Activated naive CD4-positive, alpha-beta T cell treated with anti-CD3 and anti-CD28 coated beads, Interleukin-2, amount 50 U/mL, for 72 hours (primary cell): ENCODE measurements at places on chromosomes 7 and 10. TPM values are rescaled to one million over a fixed set of nuclear protein-coding genes. Genes with fewer than 3 reads are reported as not detected.

DNA sequence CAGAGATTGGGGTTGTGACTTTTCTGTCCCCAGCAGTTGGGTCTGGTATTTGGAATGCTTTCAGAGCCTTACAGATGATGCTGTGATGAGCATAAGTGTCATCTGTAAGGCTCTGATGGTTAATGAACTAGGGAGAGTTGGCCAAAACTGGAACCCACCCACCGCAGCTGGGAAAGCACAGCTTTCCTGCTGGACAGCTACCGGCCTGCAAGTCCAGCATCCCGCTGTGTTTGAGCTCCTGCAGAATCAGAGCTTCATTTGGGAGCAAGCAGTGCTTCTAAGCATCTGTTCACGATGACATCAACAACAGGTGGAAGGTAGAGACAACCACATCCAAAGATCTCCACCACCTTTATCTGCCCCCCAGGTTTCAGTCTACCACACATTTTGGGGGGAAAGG is 11.7 kb downstream of the UCN3 start:
- no peak for DNase-seq

- no peak for DNase-seq
Measured at GRCh38 chr10:18635995-18636394, 15.4 kb downstream of the NSUN6 start.

- no peak for DNase-seq
Measured at GRCh38 chr10:120505056-120505455, 48.0 kb downstream of the PLPP4 start.

GRCh38 chr10:122164815-122165483 is 106.1 kb upstream of the BTBD16 start:
- no peak for DNase-seq

- no peak for DNase-seq
Measured at GRCh38 chr10:21530641-21531040, 3.4 kb upstream of the MLLT10 start.

DNA sequence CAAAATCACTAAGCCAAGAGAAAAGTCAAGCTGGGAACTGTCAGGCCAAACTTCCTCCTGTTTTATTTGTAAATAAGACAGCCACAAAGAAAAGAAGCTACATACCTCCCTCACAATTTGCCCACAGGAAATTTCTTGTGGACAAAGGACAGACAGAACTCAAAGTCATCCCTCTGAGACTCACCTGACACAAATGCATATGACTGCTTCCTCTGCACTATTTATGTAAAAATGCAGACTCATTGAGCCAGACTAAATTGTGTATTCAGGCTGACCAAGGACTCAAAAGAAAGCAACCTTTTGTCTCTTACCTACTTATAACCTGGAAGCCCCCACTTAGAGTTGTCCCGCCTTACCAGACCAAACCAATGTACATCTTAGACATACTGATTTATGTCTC is 11.8 kb downstream of the TOMM7 start:
- DNase-seq, result no peak

The ACHE gene
- total RNA-seq, result not detected

GRCh38 chr10:9222917-9223316 is 1168.4 kb downstream of the GATA3 start:
- no peak for DNase-seq

GRCh38 chr7:40746841-40747556 is 612.2 kb downstream of the SUGCT start:
- no peak for DNase-seq

DNA sequence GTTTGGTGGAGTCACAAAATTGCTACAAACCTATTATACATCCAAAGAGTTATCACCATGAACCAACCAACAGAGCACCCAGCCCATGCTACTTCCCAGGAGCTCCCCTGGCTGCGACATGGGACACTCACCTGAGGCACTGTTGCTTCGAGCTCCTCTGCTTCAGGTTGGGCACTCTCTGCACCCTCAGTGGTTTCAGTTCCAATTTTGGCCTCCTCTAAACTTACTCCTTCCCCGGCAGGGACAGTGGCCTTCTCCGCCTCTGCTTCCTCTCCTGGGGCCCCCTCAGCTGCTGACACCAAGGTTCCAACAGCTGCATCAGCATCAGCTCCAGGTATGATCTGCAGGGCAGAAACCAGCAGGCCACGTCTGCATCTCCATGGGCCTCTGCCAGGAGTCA is 120.4 kb upstream of the TARP start:
- no peak for DNase-seq

DNA sequence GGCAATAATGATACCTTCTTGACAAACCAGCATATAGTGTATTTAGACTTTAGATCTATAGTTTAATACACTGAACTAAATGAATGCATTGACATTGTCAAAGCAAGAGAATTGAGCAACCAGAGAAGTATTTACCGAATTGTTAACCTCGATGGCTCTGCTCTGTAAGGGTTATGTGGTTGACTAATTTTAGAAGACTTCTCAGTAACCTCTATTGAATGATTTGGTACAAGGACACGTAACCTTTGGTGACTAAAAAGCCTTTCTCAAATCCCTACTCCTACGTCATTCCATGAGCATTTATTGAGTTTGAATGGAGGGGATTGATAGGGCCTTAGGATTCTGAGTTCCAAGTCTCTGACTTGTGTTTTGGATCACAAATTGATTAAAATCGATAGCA is 67.6 kb downstream of the MDFIC start:
- DNase-seq, result no peak

GRCh38 chr10:123890226-123890625 is 1.4 kb downstream of the CPXM2 start:
- DNase-seq, result no peak

The MYH16 gene
- total RNA-seq, result 0.11 TPM

DNA sequence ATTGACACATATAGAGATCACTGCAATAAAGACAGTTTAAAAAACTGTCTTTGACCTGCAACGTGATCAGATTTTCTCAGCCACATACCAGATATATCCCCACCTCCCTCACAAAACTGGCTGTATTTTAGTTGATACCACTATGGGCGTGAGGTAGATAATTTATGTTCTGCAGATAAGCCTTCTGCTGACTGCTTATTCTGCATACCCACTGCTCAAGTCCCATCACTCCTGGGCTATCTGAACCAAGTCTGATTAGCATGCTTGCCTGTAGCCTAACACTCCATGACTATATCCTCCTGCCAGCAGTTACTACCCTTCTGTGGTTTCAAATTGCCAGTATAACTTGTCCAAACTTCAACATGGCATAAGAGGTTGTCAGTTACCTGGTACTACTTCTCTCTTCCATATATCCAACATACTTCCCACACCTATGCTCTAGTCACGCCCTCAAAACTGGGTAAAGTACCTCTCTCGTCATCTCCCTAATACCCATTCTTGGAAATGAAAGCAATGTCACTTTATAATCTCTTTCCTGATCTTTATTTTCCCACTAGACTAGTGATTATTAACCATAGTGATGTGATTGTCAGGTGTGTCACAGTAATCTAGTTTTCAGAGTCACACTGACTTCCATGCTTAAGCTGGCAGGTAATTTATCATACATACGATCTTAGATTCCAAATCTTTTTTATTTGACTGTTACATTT is 70.7 kb downstream of the MALSU1 start:
- DNase-seq, result no peak

GRCh38 chr10:121137533-121137932 is 286.4 kb downstream of the WDR11 start:
- no peak for DNase-seq

DNA sequence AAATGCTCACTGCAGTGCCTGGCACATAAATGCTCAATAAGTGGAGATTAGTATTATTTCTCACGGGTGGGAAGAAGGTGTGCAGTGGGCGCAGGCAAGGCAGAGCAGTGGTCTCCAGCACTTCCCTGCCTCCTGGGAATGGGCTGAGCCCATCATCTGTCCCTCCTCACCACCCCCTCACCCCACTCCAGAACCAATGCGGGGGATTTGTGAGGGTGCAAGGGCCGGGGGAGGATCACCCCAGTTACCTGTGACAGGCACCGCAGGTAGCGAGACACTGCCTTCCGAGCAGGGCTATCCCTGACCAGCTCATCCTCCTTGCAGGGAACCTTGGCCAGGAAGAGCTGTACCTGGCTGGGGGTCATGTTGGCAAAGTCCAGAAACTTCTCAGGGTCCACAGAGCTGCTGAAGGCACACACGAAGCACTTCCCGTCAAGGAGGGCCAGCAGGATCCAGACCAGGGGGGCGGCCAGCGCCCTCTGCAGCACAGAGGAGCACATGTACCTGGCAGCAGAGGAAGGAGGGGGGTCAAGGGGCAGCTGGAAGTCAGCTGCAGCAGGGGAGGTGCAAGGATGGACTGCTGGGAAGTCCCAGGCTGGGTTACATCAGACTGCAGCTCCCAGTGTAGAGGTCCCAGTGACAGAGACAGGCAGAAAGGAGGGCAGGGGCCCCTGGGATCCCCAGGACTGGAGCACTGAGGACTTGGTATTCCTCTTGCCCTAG is 2.8 kb downstream of the CALHM3 start:
- DNase-seq, result no peak

- DNase-seq, result no peak
Measured at GRCh38 chr10:50788951-50789945, 49.5 kb downstream of the ASAH2B start.

DNA sequence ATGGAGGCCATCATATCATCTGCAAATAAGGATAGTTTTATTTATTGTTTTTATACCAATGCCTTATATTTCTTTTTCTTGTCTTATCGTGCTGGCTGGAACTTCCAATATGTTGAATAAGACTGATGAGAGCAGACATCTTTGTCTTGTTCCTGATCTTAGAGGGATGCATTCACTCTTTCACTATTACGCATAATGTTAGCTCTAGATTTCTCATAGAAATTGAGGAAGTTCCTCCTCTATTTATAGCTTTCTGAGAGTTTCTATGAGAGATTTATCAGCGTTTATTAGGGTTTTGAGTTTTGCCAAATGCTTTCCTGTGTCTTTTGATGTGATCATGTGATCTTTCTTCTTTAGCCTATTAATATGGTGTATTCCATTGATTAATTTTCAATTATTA is 49.3 kb downstream of the COL28A1 start:
- DNase-seq, result no peak

DNA sequence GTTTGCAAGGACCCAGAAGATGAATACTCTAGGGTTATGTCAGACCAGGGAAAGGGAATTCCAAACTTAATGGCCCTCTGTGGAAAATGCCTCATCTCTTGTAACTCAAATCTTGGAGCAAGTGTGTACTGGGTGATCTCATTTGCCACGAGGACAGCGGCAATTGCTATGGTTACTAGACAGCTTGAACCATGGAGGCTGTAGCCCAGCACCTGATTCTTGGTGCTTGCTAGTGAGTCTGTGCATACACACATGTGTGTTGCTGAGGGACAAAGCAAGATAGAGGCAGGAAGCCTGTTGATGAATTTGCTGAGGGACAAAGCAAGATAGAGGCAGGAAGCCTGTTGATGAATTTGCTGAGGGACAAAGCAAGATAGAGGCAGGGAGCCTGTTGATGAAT is 58.6 kb upstream of the FEZF1 start:
- no peak for DNase-seq

The CDC14C gene
- not detected for total RNA-seq

DNA sequence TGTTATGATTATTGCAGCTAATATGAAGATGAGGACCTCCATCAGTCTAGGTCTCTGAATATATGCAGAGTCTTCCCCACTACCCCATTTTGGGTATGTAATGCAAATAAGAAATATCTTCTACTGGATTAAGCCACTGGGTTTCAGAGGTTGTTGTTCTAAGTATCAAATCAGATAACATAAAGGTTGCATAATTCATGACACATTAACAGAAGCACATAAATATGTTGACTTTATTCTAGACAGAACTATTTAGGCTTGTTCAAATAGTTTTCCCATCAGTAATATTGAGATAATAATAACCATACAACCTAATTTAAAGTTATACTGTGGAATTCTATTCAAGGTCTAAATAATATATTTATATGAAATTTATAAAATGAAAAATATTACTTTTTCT is 157.1 kb downstream of the ETV1 start:
- no peak for DNase-seq

The NKX1-2 gene
- total RNA-seq, result not detected

- no peak for DNase-seq
Measured at GRCh38 chr7:153590136-153590535, 462.1 kb upstream of the DPP6 start.

DNA sequence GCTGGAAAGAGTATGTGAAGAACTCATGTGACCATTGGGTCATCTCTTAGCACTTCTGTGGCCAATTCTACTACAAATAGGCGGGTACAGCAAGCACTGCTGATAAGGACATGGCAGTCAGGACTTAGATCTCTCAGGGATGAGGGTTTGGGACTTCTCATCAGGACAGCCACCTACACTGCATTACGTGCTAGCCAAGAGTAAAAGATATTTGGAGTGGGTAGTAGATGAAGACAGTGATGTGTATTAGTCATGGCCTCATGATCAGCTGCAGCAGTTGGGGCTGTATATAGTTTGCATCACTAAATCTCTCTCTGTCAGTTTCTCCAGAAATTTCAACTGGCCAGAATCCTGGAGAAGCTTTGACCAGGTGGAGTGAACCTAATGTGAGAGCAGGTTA is 9.2 kb downstream of the TAS2R60 start:
- no peak for DNase-seq

The FIGNL1 gene
- 50.7 TPM for total RNA-seq

DNA sequence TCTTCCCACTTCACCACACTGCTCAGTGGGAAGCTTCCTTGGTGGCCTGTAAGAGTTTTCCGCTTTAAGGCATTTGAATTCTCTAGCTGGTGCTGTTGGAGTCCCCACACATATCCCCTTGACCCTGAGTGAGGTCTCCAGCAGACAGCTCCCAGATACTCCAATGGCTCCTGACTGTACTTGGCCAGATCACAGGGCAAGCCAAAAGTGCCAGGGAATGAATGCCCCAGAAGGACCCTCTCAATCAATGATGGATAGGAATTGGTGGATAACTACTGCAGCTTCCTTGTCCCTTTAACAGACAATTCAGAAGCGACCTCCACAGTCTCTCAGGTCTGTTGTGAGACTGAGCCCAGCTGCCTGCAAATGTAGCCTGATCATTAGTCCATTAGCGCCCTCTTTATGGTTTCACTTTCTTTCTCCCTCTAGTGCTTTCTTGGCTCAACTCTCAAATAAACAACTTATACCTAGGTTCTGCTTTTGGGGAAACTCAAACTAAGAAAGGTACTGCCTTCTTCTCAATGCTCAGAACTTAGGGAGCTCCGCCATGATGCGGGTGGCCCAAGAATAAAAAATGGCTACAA is 283.0 kb downstream of the TCF7L2 start:
- no peak for DNase-seq

The MOSPD3 gene
- 20.7 TPM for total RNA-seq

DNA sequence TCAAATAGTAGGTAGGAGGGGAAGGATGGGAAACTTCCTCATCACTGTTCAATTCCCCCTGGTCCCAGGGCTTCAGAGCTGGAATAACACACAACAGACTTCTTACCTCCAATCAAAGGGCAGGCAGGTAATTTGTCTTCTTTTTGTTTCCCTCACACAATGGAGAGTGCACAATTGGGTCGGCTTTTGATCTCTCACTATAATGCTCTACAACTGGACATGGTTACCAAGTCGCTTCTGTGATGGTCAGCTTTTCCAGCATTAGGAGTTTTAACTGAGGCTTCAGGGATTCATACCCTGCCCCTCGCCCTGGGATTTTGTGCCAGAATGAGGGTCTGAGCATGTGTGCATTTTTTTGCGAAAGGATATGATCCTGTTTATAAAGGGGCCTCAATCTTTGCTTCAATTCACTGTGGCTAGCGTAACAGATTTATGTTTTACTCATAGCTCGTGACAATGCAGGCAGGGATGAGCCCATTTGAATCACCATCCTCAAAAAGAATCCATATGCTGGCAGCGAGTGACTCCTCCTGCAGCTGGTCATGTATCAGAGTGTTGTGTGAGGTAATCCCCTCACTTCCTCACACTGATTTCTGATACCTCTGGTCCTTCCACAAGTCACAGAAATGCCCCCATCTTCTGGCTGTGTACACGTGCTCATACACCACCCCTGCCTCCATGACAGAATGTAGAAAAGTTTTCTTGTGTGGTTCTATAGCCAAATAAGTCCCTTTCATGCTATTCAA is 189.6 kb downstream of the CTTNBP2 start:
- no peak for DNase-seq
